ENCODE measurements at places on chromosomes 12 and 14.

- no peak for DNase-seq
Measured at GRCh38 chr12:40254455-40255085, 29.8 kb downstream of the LRRK2 start.

GRCh38 chr14:20775901-20776300 lies 5.2 kb upstream of the RNASE6 start:
- DNase-seq = no peak

DNA sequence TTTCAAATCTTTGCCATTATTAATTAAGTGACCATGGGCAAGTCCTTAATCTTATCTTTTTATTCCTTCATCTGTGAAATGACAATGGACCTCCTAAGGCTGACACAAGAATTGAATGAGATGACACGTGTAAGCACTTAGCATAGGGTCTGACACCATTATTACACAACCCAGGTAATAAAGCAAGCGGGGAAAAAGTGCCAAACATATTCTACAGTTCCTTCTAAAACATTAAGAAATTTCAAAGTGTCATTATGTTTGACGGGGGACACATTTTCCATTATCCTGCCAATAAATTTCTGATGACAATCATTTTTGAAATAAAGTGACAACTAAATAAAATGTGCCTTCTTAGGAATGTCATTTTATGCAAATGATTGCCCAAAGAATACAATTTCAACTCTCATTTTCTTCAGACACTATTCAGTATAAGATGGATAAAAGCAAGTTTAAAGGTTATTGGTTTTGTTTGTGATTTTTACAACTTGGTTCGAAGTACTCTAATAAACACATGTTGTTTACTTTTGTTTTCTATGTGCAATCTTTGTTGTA lies 3.0 kb downstream of the ANKS1B start:
- DNase-seq = no peak

DNA sequence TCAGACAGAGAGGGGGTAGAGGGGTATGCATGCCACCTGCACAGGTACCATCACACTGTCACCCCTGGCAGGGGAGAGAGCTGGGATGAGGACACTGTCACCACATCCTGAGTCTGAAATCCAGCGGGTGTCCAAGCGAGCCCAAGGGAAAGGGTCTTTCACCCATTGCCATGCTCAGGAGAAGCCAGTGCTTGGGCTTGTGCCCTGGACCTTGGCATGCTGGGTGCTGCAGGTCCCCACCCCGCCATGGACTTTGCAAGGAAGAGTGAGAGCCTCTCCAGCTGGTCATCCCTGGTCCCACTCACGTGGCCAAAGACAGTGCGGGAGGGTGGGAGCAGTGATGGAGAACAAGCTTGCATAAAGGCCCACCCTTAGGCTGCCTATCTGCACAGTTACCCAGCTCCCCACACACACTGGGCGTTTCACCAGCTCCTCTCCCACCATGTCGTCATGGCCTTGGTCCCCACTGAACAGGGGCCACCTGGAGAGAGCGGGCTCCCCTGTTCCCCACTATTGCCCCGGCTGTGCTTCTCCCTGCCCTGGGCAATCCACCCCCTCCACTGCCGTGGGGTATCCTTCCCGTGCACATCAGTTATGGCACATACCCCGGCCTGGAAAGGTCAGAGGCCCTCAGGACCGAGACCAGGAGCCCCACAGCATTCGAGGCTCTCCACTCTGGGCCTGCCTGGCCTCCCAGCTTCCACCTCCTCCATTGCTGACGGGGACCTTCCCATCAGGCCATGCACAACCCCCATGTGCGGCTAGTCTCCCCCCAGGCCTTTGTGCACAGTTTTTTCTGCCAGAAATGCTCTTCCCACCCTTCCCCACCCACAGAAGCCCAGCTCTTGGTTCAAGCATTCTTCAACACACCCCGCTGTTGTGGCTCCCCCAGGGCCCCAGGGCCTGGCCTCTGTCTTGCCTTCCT lies 58.6 kb upstream of the BCL11B start:
- no peak for DNase-seq

DNA sequence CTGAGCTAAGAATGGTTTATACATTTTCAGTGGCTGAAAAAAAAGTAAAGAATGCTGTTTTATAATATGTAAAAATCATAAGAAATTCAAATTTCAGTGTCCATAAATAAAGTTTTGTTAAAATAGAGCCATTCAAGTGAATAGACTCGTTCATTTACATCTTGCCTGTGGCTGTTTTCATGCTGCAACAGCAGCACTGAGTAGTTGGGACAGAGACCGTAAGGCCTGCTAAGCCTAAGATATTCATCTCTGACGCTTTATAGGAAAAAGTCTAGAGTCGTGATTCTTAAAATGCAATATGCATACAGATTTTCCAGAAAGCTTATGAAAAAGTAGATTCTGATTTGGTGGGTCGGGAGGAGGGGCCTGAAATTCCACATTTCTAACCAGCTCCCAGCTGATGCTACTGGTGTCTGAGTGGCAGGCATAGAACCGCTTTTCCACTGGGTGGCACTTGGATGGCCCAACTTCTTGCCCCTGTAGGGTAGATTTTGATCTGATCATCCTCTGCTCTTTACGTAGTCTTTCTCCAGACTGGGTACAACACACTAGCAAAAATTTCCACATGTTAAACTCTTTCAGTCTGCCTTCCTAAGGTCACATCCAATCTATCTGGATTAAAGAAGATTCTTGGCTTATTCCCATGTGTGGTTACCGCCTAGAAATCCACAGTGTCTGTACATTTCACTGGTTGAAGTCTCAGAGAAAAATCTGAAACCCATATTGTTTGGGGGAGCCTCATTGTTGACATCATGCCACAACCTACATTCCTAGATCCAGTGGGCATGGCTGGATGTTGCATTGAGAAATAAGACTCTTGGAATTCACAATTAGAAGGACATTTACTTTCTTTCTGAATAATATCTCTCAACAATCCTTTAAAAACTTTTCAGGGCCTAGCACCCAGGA lies 151.2 kb downstream of the C12orf75 start:
- no peak for DNase-seq

DNA sequence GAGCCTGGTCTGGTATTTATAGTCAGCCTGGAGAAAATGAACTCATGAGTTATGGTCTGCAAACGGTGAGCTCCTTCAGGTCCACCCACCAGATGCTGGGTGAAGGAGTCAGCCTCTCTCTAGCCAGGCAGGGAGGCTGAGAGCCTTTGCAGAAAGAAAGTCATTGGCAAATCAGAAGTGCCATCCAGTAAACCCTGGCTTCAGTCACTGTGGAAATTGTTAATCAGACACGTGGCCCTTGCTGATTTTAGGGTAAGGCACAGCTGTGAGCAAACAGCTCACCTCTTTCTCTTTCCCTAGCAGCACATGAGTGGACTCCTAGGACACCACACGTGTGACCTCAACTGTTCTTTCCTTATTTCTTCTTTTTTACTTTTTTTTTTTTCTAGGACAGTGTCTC lies 44.9 kb downstream of the CHST11 start:
- no peak for DNase-seq

GRCh38 chr14:63922696-63923421 lies 70.1 kb downstream of the SYNE2 start:
- no peak for DNase-seq

- peak; percentile 59 for DNase-seq
Measured at GRCh38 chr12:6952121-6952862, 1.1 kb downstream of the PTPN6 start.

DNA sequence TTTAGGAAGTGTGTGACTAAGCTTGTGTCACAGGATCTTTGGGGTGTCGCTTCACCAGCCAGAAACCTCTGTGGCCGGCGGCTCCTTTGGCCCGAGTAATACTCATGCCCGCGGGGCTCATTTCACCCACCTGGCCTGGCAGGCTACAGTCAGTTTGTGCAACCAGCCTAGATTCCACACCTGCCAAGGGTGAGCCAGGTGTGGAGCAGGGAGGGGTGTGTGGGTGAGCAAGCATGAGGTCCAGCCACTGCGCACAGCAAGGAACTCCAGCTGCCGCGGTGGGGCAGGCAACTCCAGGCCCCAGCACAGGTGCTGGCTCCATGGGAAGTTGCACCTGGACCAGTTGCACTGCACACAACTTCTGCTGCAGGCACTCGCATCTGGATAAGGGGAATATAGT lies 462.3 kb upstream of the LRFN5 start:
- DNase-seq = no peak

DNA sequence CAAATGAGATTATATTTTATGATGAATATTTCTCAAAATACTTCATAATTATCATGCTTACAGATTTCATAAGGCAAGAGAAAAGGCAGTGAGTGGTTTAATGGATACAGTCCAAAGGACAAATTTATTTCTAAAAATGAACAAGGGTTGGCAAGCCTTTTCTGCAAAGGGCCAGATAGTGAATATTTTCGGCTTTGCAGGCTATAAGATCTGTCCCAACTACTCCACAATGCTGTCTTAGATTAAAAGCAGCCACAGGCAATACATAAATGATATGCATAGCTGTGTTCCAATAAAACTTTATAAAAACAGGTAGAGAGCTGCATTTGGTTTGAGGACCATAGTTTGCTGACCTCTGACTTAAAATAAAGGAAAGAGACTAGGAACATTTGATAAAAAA lies 42.9 kb upstream of the STK38L start:
- DNase-seq = no peak

DNA sequence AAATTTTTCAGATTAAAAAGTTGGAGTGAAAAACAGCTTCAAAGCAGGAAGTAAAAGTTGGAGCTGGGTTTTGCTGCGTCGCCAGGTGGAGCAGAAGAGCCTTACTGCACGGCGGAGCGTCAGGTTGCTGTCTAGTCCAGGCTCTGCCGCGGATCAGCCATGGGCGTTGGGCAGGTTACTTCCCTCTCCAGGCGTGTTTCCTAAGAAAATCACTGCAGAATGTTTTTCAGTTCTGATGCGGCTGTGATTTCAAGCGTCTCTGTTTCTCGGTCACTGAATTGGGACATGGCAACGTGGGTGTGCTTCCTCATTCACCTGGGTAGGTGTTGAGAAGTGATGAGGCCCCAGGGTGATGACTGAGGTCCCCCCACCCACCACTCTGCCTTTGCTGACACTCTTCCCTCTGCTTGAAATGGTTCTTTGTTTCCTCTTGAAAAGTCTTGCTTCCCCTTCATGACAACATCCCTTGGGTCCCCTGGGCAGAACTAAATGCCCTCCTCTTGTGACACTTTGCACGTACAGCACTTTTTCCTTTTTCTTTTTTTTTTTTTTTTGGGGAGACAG lies 7.6 kb downstream of the EVL start:
- peak; percentile 66 for DNase-seq

DNA sequence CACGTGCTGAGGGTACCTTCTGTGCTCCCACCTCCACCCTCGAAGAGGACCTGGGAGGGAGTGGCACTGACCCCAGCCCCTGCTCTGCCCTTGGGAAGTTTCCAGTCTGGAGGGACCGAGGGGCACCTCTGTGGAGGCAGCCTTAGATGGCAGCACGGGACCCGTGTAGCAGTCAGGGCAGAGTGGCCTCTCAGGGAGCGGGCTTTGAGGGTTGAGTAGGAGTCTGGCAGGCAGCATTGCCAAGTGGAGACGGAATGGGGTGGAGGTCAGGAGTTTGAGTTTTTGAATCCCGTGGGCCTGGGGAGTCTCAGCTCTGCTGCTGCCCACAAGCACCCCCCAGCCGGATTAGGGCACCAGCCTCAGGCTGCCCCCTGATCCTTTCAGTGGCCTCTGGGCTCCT lies 21.6 kb downstream of the KIF26A start:
- DNase-seq = no peak

GRCh38 chr12:73414926-73415325 lies 1122.7 kb upstream of the ATXN7L3B start:
- no peak for DNase-seq

DNA sequence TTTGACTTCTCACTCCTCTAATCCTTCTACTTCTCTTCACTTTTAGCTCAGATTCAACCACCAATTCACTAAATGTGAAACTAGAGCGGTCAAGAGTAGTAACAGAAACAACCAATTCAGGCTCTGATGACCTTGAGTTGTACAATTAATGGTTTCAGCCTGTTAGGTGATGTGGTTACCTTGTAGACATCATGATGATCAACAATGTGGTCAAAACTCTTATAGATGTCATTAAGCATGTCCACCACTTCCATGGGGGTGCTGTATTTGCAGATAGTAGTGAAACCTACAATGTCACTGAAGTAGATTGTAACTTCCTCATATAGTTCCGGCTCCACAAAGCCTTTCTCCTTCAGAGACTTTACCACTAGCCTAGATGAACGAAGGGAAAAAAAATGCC lies 54.1 kb upstream of the PLBD1 start:
- DNase-seq = no peak

DNA sequence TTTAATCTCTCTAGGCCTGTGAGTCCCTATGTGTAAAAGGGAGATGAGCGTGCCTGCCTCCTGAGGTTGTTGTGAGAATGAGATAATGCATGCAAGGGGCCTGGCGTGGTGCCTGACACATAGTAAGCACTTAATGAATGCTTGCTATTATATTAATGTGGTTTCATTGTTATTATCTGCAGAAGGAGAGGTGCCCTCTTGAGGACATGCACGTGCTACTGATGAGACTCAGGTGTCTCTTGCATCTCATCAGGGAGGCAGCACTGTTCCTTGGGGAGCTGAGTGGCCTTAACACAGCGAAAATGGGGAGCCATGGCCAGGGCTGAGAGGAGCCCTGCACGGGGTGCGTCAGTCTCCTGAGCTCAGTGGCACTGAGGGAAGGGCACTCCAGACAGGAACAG lies 29.9 kb upstream of the BCDIN3D start:
- DNase-seq = peak; percentile 90

- DNase-seq = no peak
Measured at GRCh38 chr12:67045650-67046049, 223.5 kb upstream of the CAND1 start.

GRCh38 chr12:27012239-27012981 lies 1.8 kb downstream of the TM7SF3 start:
- DNase-seq = no peak

DNA sequence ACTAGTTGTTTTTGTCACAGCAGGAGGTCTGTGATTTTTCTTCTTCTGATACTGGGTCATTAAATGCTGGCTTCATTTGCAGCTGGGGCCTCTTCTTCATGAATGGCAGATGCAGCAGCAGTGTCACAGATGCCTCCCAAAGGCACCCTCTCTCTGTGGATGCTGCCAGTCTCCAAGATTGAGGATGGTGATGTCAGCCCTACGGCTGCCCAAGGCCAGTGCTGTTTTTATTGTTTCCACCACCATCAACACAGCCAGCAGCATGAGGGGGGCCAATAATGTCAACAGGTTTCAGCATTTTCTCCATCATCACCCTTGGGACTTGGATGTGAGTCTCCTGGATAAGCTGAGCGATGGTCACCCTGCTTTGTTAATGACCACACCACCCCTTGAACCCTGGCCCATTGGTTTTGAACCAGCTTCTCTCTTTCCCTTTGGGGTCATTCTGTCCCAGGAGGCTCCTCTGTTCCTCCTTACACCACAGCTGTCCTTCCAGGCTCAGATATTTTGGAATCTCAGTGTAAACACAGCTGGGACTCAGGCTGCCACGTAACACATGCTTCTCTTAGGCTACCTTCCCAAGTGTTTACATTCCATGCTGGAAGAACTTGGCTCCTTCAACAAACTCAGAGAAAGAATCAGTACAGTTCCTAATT lies 151.7 kb upstream of the DDHD1 start:
- DNase-seq = no peak

- no peak for DNase-seq
Measured at GRCh38 chr14:91193069-91193468, 51.4 kb downstream of the GPR68 start.

GRCh38 chr14:82720946-82721345 lies 1187.3 kb upstream of the SEL1L start:
- DNase-seq = no peak

- DNase-seq = no peak
Measured at GRCh38 chr14:73924337-73924736, 25.6 kb downstream of the FAM161B start.

- no peak for DNase-seq
Measured at GRCh38 chr12:713281-713875, 39.0 kb upstream of the WNK1 start.

Measured in hematopoietic multipotent progenitor cell treated with erythropoietin and hydrocortisone succinate and interleukin-3 and kit ligand, for 8 days (in vitro differentiated cells).